Ovary (tissue), 10 donors: ENCODE measurements at places on chromosomes 2 and 18.
A peak's percentile ranks its signal among the peaks of the same experiment; 100 is the strongest.

- H3K4me3 ChIP-seq: no peak overlapping the region
- H3K36me3 ChIP-seq: no peaks in the 10 kb centered on the region
- H3K27ac ChIP-seq: no peak overlapping the region
- no peaks in the 10 kb centered on the region for H3K4me1 ChIP-seq
- H3K27me3 ChIP-seq: no peaks in the 10 kb centered on the region
Measured at GRCh38 chr2:216279459-216279858, 92.8 kb downstream of the MARCHF4 start.

- no peak for DNase-seq
- no peaks in the 10 kb centered on the region for H3K36me3 ChIP-seq
Measured at GRCh38 chr2:135663148-135663700, 78.4 kb upstream of the UBXN4 start.

DNA sequence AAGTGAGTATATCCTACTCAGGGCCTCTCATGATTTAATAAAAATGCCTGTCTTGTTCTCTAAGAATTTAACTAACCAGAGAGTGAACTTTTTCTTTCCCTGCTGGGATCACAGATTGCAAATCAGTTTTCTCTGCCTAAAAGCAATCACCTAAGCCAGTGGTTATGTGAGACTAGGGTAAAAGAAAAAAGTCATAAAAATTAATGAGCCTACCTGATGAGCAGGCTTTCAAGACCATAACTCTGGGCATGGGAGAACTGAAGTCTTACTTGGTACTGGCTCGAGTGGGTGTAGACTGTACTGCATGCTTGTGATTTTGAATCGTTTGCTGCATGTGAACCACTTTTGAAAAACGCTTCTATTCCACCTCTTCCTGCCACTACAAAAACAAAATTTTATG is 1677.0 kb upstream of the LRRTM1 start:
- no peaks in the 10 kb centered on the region for H3K4me1 ChIP-seq
- H3K4me3 ChIP-seq: no peak overlapping the region
- no peak overlapping the region for H3K27ac ChIP-seq
- H3K36me3 ChIP-seq: no peaks in the 10 kb centered on the region
- H3K27me3 ChIP-seq: no peaks in the 10 kb centered on the region
- DNase-seq: no peak

DNA sequence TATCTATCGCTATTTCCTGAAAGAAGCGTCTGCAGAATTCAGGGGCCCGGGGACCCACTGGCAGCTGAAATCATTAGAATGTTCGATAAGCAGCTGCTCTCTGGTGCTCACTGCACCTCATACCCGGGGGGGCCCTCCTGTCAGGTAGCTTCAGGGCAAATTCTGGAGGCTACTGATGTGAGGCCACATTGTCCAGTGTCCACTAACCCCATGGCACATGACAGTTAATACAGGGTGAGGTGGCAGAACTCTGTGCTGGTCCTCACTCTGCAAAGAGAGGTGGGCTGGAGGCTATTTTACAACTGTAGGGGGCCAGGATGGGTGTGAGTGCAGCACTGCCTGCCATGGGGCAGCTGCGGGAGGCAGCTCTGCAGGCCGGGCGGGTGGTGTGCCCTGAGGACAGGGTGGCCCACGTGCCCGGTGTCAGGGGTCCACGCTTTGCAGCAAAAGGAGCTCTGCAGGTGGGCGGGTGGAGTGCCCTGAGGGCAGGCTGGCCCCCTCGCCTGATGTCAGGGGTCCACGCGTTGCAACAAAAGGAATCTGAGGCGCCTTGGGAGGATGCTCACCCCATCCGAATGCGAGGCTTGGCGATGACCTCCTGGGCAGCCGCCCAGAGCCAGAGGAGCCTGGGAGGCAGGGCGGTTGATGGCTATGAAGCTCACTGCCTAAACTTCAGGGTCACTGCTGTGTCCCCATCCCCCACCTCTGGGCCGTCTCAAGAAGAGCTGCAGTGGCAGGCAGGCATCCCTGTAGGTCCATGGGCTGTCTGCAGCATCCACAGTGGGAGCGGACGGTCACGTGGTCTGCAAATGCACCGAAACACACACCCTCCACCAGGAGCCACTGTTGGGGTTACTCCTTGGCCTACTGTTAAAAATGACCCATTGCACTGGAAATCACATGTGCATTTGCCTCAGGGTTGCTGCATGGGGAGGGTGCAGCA is 207.0 kb upstream of the SALL3 start:
- no peaks in the 10 kb centered on the region for H3K27me3 ChIP-seq
- DNase-seq: no peak
- H3K4me1 ChIP-seq: no peaks in the 10 kb centered on the region
- no peak overlapping the region for H3K4me3 ChIP-seq
- H3K36me3 ChIP-seq: no peaks in the 10 kb centered on the region
- no peak overlapping the region for H3K27ac ChIP-seq

GRCh38 chr2:200740907-200741306 is 70.8 kb upstream of the BZW1 start:
- no peak overlapping the region for H3K4me3 ChIP-seq
- DNase-seq: no peak
- peak overlapping the region; percentile 12 for H3K27ac ChIP-seq
- H3K27me3 ChIP-seq: no peaks in the 10 kb centered on the region

GRCh38 chr2:204913854-204914464 is 368.7 kb downstream of the PARD3B start:
- H3K27ac ChIP-seq: no peak overlapping the region
- no peak overlapping the region for H3K4me3 ChIP-seq
- H3K36me3 ChIP-seq: no peaks in the 10 kb centered on the region
- no peaks in the 10 kb centered on the region for H3K4me1 ChIP-seq
- DNase-seq: no peak
- H3K27me3 ChIP-seq: no peaks in the 10 kb centered on the region

GRCh38 chr2:64420677-64421076 is 33.3 kb upstream of the LGALSL start:
- H3K4me1 ChIP-seq: no peaks in the 10 kb centered on the region
- no peak overlapping the region for H3K27ac ChIP-seq
- DNase-seq: no peak
- no peaks in the 10 kb centered on the region for H3K27me3 ChIP-seq

- no peak overlapping the region for H3K27ac ChIP-seq
- H3K4me1 ChIP-seq: peaks cover 8% of the 10 kb centered on the region
- H3K36me3 ChIP-seq: no peaks in the 10 kb centered on the region
- no peak for DNase-seq
- no peaks in the 10 kb centered on the region for H3K27me3 ChIP-seq
- H3K4me3 ChIP-seq: no peak overlapping the region
Measured at GRCh38 chr2:189658306-189659212, 2.7 kb upstream of the ASNSD1 start.

GRCh38 chr2:20401489-20401835 is 45.4 kb upstream of the RHOB start:
- no peaks in the 10 kb centered on the region for H3K27me3 ChIP-seq
- no peak overlapping the region for H3K4me3 ChIP-seq
- H3K4me1 ChIP-seq: no peaks in the 10 kb centered on the region
- no peak overlapping the region for H3K27ac ChIP-seq

GRCh38 chr18:59768409-59768808 is 71.2 kb upstream of the CCBE1 start:
- H3K27ac ChIP-seq: no peak overlapping the region
- H3K4me1 ChIP-seq: no peaks in the 10 kb centered on the region
- DNase-seq: no peak

GRCh38 chr2:169258045-169258601 is 104.2 kb downstream of the LRP2 start:
- no peaks in the 10 kb centered on the region for H3K4me1 ChIP-seq
- H3K36me3 ChIP-seq: no peaks in the 10 kb centered on the region
- no peak overlapping the region for H3K4me3 ChIP-seq
- H3K27ac ChIP-seq: no peak overlapping the region

- H3K4me3 ChIP-seq: no peak overlapping the region
- no peaks in the 10 kb centered on the region for H3K27me3 ChIP-seq
- H3K36me3 ChIP-seq: no peaks in the 10 kb centered on the region
- H3K4me1 ChIP-seq: no peaks in the 10 kb centered on the region
- DNase-seq: no peak
Measured at GRCh38 chr2:64582774-64583340, 58.7 kb downstream of the AFTPH start.

DNA sequence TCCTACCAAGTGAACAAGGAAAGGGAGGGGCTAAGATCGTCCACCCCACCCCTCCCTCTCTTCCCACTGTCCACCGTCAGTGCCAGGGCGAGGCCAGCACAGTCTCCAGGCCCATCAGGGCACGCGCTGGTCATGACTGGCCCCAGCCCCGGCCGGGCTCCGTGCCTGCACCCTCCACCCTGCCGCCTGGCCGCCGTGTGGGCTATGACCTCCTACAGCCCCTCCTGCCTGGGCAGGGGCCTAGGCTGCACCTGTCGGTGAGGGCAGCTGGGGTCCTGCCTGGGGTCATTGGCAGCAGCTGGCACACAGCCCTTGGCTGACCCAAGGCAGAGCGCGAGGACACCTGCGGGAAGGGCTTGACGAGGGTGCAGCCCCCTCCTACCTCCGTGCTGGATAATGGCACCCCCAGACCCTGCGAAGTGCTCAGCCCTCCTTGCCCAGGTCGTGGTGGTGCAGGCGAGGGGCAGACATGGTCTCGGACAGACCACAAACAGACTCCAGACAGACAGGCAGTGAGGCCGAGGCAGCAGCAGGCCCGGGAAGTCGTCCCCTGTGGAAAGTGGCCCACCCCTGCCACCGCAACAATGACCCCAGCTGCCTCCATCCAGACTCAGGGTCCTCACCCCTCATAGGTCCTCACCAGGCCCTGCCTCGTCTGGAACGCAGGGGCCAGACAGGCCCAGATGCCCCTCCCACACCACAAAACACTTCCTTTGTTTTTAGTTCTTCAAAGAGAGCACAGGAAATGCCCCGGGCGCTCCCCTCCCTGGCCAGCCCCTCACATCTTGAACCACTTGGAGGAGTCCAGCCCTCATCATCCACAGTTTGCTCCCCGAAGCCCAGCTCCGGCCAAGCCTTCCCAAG is 43.1 kb upstream of the GPC1 start:
- peaks cover 5% of the 10 kb centered on the region for H3K4me1 ChIP-seq
- H3K36me3 ChIP-seq: no peaks in the 10 kb centered on the region
- no peaks in the 10 kb centered on the region for H3K27me3 ChIP-seq
- DNase-seq: peak; percentile 13
- H3K27ac ChIP-seq: no peak overlapping the region
- no peak overlapping the region for H3K4me3 ChIP-seq

GRCh38 chr2:6896930-6897759 is 19.6 kb downstream of the RSAD2 start:
- no peaks in the 10 kb centered on the region for H3K4me1 ChIP-seq
- no peak for DNase-seq
- H3K4me3 ChIP-seq: no peak overlapping the region
- H3K36me3 ChIP-seq: no peaks in the 10 kb centered on the region

- H3K36me3 ChIP-seq: no peaks in the 10 kb centered on the region
- no peak overlapping the region for H3K27ac ChIP-seq
- H3K4me1 ChIP-seq: no peaks in the 10 kb centered on the region
- DNase-seq: no peak
- H3K27me3 ChIP-seq: no peaks in the 10 kb centered on the region
- H3K4me3 ChIP-seq: no peak overlapping the region
Measured at GRCh38 chr2:236826606-236827156, 257.1 kb downstream of the ACKR3 start.

DNA sequence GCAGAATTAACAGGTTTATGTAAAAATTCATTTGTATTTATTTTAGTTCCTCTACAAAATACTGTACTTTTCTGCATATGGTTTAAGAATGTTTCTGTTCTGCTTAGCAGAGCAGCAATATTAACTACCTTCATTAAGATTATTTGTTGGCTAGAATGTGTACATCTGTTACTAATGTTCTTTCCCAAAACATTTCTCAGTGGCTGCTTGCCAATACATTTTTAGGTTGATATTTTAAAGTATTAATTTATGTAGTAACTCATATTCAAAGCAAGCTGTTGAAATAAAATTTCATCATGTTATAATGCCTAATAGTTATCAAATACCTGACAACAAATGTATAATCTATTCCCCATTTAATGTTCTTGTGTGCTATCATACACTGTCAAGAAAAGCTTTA is 40.3 kb downstream of the PRKD3 start:
- H3K27me3 ChIP-seq: no peaks in the 10 kb centered on the region
- H3K4me3 ChIP-seq: no peak overlapping the region
- DNase-seq: no peak
- H3K4me1 ChIP-seq: no peaks in the 10 kb centered on the region
- H3K27ac ChIP-seq: no peak overlapping the region
- no peaks in the 10 kb centered on the region for H3K36me3 ChIP-seq

GRCh38 chr2:47950340-47951301 is 44.3 kb upstream of the FBXO11 start:
- H3K27me3 ChIP-seq: no peaks in the 10 kb centered on the region
- H3K4me3 ChIP-seq: no peak overlapping the region
- DNase-seq: no peak
- H3K4me1 ChIP-seq: no peaks in the 10 kb centered on the region
- H3K36me3 ChIP-seq: no peaks in the 10 kb centered on the region

DNA sequence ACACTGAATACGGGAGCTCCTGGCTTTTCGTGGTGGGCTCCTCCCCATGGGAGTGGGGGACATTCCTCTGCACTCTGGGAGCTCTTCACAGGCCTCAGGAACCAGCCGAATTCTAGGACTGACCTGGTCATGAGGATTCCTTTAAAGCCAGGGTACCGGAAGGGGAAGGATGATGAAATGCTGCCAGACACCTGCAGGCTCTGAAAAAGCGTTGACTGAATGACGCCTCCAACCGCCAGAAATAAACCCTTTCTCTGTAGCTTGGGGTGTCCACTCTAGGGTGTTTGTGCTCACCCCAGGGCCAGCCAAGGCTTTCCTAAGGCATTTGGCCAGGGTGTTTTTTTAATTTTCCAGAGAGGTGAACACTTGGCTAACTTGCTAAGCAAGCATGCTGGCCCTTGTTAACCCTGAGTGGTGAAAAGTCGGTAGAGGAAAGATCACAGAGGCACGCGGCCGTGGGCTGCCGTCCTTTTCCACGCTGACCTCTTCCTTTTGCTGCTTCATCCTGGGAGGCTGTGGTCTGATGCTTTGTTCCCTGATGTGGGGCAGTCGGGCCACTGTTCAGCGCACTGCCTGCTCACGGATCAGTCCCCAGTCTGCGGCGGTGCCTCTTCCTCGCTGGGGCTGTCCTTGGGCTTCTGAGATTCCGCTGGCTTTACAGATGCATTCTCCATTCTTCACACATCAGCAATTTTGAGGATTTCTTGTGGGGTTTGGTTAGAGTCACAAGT is 32.0 kb downstream of the IMPA2 start:
- H3K4me3 ChIP-seq: no peak overlapping the region
- no peaks in the 10 kb centered on the region for H3K36me3 ChIP-seq
- H3K27ac ChIP-seq: no peak overlapping the region
